ENCODE measurements at places on chromosomes 2 and 18.

DNA sequence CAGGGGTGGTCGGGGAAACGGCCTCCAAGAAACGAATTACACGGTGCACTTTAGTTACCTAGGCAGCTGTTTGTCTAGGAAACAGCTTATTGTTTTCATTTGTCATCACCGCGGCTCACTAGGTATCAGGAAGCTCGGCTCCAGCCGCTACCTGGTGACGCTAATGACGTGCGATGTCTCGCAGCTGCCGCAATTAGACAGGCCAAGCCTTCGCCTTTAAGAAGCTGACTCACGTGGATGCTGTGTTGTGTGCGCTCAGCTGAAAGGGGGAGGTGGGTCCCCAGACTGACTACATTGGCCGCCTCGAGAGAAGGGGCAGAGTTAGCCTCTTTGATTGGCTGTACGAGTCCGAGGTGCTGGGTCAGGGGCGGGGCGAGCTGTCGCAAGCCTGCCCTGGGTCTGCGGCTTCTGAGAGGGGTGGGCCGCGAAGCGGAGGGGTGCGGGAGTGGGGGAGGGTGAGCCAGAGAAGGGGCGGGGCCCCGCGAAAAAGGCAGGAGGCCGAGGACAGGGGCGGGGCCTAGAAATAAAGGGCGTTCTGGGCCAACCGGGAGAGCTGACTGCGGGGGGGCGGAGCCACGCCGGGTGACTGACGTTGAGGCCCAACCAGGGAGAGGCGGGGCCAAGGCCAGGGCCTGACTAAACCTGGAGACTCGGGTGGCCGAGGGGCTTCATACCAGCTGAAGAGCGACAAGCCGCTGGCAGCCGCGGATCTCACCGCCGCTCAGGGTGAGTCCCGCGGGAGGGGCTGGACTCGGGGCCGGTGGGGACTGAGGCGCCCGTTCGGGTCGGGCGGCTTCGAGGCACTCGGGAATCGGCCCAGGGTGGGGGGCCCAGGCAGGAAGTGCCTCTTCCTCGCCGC lies at the start of gene YPEL5:
Gene YPEL5 (plus strand): TSS at position 671 of the 859 bp plus-strand sequence. CDS start 9,645 bp downstream, outside the sequence.
- peak; percentile 100 for DNase-seq

DNA sequence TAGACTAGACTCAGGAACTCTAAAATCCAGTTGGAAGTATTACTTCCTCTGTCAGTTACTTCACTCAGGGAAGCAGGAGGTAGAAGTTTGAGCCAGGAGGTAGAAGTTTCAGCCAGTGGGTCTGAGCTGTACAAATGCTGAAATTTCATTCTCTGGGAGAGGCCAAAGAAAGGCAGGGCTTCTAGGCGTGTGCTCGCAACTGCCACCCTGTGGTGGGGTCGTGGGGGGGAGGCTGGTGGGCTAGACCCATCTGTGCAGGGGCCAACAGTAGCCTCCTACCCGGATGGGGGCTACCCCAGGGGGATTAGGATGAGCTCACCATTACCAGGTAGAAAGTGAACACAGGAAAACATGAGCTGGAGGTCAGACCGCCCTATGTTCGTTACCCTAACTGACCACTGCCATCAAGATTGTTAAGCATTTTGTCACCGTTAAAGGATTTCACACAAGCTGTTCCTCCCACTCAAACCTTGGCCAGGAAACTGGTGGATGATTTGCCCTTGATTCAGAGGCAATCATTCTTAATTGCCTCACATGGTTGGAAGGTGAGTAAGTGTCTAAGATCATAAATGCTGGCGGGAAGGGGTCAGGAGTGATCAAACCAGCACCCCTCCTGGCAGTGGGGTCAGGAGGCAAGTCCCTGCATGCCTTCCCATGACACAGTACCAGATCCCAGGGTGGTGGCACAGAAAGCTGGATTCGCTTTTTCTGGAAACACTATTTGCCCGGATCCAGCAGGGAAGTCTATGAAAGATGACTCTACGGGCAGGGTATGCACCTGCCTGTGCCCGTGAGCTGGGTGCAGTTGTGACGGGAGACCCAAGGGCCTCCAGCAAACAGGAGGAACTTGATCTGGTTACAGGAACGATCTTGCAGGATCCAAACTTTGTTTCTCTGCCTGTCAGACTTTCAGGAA lies 5.2 kb upstream of the FHL2 start:
- DNase-seq, result no peak

- no peak for DNase-seq
These were observed 237.3 kb upstream of the SALL3 start for GRCh38 chr18:78742218-78742745.

- peak; percentile 42 for DNase-seq
These were observed 175.7 kb upstream of the HAAO start for GRCh38 chr2:42967959-42968674.

DNA sequence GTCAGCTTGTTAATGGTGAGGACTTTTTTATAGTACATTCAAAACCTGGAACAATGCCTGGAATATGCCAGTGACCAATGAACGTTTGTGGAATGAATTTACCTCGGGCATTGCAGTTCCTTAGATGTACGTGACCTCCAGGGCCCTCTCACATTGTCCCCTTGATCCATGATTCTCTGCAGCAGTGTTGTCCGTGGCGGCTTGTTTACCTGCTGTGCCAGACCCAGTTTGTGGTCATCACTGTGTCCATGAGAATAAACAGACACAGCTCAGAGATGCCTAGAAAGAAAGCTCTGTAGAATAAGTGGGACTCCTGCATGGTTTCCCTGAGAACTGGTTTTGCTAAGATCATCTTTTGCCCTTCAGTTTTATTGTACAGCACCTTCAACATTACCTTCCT lies 1132.2 kb downstream of the DPP10 start:
- no peak for DNase-seq
